Chondrocyte (in vitro differentiated cells): ENCODE measurements at places on chromosomes 6 and 20. TPM values are rescaled to one million over a fixed set of nuclear protein-coding genes. Genes with fewer than 3 reads are reported as not detected.

- H3K27me3 ChIP-seq: no peaks in the 10 kb centered on the region
- no peak overlapping the region for H3K4me3 ChIP-seq
- DNase-seq: no peak
- H3K4me1 ChIP-seq: no peaks in the 10 kb centered on the region
- no peaks in the 10 kb centered on the region for H3K36me3 ChIP-seq
Observed at GRCh38 chr6:34743625-34744293, 13.5 kb upstream of the SNRPC start.

- H3K27ac ChIP-seq: no peak overlapping the region
- no peak for DNase-seq
- peaks cover 4% of the 10 kb centered on the region for H3K27me3 ChIP-seq
- no peak overlapping the region for H3K4me3 ChIP-seq
Observed at GRCh38 chr6:157493173-157493572, 112.2 kb downstream of the ZDHHC14 start.

DNA sequence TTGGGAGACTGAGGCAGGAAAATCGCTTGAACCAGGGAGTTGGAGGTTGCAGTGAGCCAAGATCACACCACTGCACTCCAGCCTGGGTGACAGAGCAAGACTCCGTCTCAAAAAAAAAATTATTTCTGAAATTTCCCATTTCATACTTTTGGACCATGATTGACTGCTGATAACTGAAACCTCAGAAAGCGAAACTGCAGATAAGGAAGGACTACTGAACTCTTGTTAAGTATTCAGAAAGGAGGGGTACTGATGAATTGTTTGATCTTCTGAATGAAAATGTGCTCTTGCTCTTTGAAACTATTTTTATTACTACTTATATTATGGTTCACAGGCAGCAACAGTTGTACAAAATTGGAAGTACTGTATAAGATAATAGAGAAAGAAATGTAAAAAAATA is 69.0 kb downstream of the HDGFL1 start:
- no peaks in the 10 kb centered on the region for H3K36me3 ChIP-seq
- peaks cover 16% of the 10 kb centered on the region for H3K4me1 ChIP-seq
- H3K27ac ChIP-seq: no peak overlapping the region
- DNase-seq: no peak
- no peak overlapping the region for H3K4me3 ChIP-seq
- no peaks in the 10 kb centered on the region for H3K27me3 ChIP-seq

GRCh38 chr20:52309181-52309580 is 117.6 kb upstream of the ZFP64 start:
- H3K27ac ChIP-seq: no peak overlapping the region
- H3K36me3 ChIP-seq: no peaks in the 10 kb centered on the region
- no peak overlapping the region for H3K4me3 ChIP-seq
- no peak for DNase-seq

- peaks cover 26% of the 10 kb centered on the region for H3K4me1 ChIP-seq
- H3K36me3 ChIP-seq: no peaks in the 10 kb centered on the region
- H3K4me3 ChIP-seq: peak overlapping the region; percentile 59
- no peak for DNase-seq
- peak overlapping the region; percentile 64 for H3K27ac ChIP-seq
- H3K27me3 ChIP-seq: no peaks in the 10 kb centered on the region
Observed at GRCh38 chr6:162857326-162857725, 129.6 kb downstream of the PACRG start.

DNA sequence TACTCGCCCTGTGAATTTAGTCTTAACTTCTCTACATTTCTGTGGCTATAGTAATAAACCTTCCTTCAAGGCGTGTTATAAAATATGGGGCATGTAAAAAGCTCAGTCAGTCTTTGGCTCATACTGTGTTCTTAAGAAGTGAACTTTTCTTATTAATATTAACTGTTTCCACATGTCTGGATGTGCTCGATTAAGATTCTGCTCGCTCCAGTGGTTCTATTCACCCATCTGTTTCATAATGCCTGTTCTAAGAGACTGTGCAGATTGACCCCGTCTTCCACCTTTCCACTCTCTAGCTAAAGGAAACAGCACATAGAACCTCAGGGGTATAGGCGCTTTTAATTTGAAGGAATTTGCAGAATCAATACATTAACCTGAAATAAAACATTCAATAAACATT is 99.9 kb downstream of the L3MBTL3 start:
- DNase-seq: no peak
- no peaks in the 10 kb centered on the region for H3K36me3 ChIP-seq
- H3K27ac ChIP-seq: no peak overlapping the region
- peaks cover 6% of the 10 kb centered on the region for H3K4me1 ChIP-seq

- no peak overlapping the region for H3K4me3 ChIP-seq
- peaks cover 10% of the 10 kb centered on the region for H3K27me3 ChIP-seq
- no peaks in the 10 kb centered on the region for H3K4me1 ChIP-seq
- no peaks in the 10 kb centered on the region for H3K36me3 ChIP-seq
- DNase-seq: no peak
Observed at GRCh38 chr20:51044796-51045195, 21.9 kb upstream of the KCNG1 start.

DNA sequence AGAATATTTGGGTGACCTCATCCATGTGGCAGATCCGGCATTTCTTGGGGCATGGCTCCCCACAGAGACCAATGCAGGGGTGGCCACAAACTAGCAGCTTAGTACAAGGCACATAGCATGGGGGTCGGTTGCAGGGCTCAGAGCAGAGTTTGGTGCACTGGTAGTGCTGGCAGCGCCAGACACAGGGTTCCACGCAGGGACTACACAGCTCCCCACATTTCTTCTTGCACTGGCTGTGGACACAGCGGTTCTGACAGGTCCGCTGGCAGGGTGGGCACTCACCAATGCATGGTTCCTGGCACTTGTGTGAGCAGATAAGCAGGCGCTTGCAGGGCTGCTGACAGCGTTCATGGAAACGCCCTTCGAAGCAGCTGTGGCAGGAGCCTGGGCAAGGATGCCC is 29.1 kb downstream of the DDX27 start:
- DNase-seq: peak; percentile 84
- peaks cover 27% of the 10 kb centered on the region for H3K36me3 ChIP-seq
- H3K27ac ChIP-seq: no peak overlapping the region

DNA sequence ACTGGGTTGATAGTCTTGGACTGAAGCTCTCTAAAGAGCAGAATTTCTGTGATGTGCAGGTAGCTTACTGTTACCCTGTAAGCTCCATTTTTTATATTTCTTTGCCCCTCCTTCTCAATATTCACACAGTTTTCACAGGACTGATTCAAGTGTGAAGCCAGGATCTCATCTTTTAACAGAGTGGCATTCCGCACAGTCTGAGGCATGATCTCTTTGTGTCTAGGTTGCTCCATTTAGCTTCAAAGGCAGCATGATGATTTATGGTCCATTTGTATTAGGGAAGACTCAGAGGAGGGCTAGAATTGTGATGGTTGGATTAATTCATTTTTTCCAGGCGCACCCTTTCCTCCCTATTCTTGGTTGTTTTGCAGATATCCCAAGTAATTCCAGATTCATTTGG is 43.5 kb downstream of the CARMIL1 start:
- peaks cover 38% of the 10 kb centered on the region for H3K4me1 ChIP-seq
- H3K36me3 ChIP-seq: no peaks in the 10 kb centered on the region
- H3K4me3 ChIP-seq: no peak overlapping the region
- DNase-seq: no peak
- H3K27me3 ChIP-seq: no peaks in the 10 kb centered on the region
- no peak overlapping the region for H3K27ac ChIP-seq

GRCh38 chr6:8858854-8859331 is 423.5 kb upstream of the SLC35B3 start:
- H3K36me3 ChIP-seq: no peaks in the 10 kb centered on the region
- H3K27ac ChIP-seq: no peak overlapping the region
- H3K4me1 ChIP-seq: peaks cover 18% of the 10 kb centered on the region
- no peak for DNase-seq
- no peak overlapping the region for H3K4me3 ChIP-seq

DNA sequence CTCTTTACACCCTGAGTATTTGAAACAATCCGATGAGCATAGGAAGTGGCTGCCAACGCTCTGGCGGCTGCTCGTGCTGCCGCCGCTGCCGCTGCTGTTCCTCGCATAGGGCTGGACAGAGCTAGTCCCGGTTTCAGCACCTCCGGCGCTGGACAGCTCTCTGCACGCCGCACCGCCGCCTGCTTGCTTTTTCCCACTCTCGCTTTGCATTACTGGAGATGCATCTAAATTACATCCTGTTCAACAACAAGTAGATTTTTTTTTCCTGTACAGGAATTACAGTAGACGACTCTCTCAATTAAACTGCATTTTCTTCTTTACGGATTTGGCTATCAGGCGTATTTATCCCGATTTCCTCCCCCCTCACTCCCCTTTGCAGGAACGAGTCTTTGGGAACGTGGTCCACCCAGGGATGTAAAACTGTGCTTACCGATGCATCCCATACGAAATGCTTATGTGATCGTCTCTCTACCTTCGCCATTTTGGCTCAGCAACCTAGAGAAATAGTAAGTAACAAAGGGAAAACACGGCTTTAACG is 563.8 kb downstream of the LMBRD1 start:
- H3K36me3 ChIP-seq: no peaks in the 10 kb centered on the region
- H3K4me3 ChIP-seq: no peak overlapping the region
- peaks cover 6% of the 10 kb centered on the region for H3K27me3 ChIP-seq
- peaks cover 6% of the 10 kb centered on the region for H3K4me1 ChIP-seq
- peak; percentile 94 for DNase-seq

HFE gene
- total RNA-seq: 6.1 to 7.5 TPM (median 6.4 TPM) in 3 replicates

LGSN gene
- 1.4 TPM in 2 of 3 replicates, not detected in the other for total RNA-seq

ARMC12 gene
- 1.8 to 1.9 TPM (median 1.8 TPM) in 3 replicates for total RNA-seq

MEP1A gene
- total RNA-seq: not detected in 3 replicates

VWA7 gene
- total RNA-seq: 0.15 to 0.62 TPM (median 0.17 TPM) in 3 replicates

TRERF1 gene
- total RNA-seq: 1.8 to 3.3 TPM (median 2.4 TPM) in 3 replicates

CRISP2 gene
- not detected in 3 replicates for total RNA-seq

TBXT gene
- total RNA-seq: not detected in 3 replicates

TINAG gene
- not detected in 3 replicates for total RNA-seq

PXDC1 gene
- 191 to 231 TPM (median 222 TPM) in 3 replicates for total RNA-seq

LRFN2 gene
- total RNA-seq: 0.05 TPM in 1 of 3 replicates, not detected in the others
